ENCODE measurements at places on chromosomes 3 and 15. TPM values are rescaled to one million over a fixed set of nuclear protein-coding genes. Genes with fewer than 3 reads are reported as not detected.

The NUDT16 gene
- polyA plus RNA-seq: 67.9 TPM

The GHSR gene
- not detected for polyA plus RNA-seq

The LYSMD2 gene
- polyA plus RNA-seq: 14.4 TPM

The ATP10A gene
- 6.9 TPM for polyA plus RNA-seq

The PPP1R14D gene
- not detected for polyA plus RNA-seq

The CD86 gene
- polyA plus RNA-seq: 10.5 TPM

The TMEM212 gene
- 4.6 TPM for polyA plus RNA-seq

The MAP6D1 gene
- 0.64 TPM for polyA plus RNA-seq

The CA12 gene
- polyA plus RNA-seq: 3.1 TPM

The HGD gene
- polyA plus RNA-seq: 2.6 TPM

The CLDN16 gene
- 0.16 TPM for polyA plus RNA-seq

The GRAMD1C gene
- polyA plus RNA-seq: 10.1 TPM

The CRTC3 gene
- polyA plus RNA-seq: 14.3 TPM

The SI gene
- polyA plus RNA-seq: 0.02 TPM

The AMT gene
- polyA plus RNA-seq: 3.8 TPM

The CNTN3 gene
- 1.0 TPM for polyA plus RNA-seq

The RHCG gene
- 0.37 TPM for polyA plus RNA-seq

- peak; percentile 57 for DNase-seq
These were observed 29.6 kb downstream of the MGLL start for GRCh38 chr3:127792541-127793292.

DNA sequence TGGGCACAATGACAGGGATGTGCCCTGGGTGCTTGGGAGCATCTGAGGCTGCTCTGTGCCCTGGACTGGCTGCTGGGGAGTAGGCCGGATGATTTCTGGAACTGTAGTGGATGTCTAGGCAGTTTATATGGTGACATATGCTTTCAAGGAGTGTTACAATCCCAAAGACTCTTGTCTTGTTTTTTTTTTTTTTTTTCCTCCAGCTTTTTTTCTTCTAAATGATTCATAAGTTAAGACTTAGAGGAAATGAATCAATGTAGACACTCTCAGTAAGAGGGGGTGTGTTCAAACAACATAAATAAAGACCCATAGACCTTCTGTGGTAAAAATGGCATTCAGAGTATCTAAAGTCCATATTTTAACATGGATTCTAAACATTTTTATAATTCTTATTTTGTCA, 706.1 kb upstream of the GOLIM4 start:
- no peak for DNase-seq

GRCh38 chr15:90836296-90836871, 32.0 kb upstream of the FURIN start:
- DNase-seq: no peak

DNA sequence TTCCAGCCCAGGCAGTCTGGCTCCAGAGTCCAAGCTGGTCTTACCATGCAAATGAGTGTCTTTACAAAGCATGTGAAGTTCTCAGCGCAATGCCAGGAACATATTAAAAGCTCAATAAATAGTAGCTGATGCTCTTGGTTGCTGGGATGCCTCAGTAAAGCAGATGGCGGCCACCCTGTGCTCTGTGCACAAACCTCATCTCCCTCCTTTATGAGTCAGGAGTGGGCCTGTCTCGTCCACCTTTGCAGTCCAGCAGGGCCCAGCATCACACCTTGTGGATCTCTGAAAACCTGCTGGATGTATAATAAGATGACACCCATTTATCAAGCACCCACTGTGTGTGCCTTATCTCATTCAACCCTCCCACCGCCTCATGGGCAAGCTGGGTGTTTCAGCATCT, 42.7 kb downstream of the FAM174B start:
- no peak for DNase-seq

DNA sequence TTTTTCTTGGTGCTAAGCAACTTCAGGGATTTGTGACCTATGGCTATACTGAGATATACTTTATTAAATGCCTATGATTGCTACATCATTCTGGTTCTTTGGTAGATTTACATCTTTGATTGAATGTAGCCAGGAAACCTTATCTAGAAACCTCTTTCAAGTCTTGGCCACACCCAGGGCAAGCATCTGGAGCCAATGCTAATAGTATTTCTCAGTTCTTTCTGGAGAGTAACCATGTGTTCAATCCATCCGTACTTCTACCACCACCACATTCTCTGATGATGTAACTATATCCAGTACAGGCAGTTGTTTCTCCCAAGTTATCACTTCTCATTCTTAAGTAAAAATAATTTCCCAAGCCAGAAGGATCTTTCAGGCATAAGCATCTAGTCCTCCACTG, 69.0 kb downstream of the NME9 start:
- no peak for DNase-seq

DNA sequence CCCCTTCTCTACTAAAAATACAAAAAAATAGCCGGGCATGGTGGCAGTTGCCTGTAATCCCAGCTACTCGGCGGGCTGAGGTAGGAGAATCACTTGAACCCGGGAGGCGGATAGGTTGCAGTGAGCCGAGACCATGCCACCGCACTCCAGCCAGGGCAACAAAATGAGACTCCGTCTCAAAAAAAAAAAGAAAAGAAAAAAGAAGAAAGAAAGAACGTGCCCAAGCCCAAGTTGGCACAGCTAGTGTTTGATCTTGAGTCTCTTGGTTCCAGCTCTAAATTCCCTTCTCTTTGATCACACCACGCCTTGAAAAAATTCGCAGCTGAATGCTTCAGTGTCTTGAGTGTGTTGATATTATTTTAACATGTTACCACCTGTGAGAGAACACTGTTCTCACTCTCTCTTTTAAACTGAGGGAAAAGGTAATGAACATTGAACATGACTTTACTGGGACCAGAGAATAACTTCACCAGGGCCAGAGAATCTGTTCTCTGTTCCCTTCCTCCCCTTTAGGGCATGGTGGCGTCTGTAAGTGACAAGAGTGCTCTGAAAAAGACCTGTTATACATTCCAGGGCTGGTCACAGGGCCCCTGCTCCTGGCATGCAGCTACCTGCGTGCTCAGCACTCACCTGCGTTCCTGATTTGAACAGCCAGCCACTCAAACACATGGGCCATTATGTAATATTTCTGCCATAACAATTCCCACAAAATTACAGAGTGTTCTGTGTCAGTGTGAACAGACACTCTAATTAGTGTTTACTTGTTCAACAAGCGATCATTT, 19.0 kb downstream of the SLCO3A1 start:
- peak; percentile 71 for DNase-seq

GRCh38 chr3:45103753-45104714, 42.1 kb downstream of the CDCP1 start:
- DNase-seq: no peak

DNA sequence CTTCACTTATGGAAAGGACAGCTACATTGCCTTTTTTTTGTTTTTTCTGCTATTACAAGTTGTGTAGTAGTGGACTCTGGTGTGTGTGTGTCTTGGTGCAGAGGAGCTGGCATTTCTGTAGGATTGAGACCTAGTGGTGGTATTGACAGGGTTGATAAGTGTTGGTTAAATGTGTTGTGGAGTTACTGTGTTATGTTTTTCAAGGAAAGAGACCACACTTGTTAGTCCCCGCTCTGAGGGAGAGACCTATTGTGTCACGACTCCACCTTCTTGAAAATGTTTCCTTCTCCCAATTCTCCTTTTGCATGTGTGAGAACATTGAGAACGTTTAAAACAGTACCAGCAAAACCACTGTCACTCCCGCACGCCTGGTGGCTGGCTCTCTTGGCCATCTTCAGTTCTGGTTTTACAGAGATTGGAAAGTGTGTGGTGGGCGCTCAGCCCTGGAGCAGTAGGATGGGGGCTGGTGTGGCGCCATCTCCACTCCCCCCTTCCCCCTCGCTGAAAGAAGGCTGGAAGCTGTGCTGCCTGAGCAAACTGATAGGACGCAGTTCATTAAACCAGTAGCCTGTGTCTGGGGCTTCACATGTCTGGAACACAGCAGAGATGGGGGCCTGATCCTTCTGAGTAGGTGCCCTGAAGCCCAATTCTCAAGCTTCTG, 5.5 kb downstream of the KLF13 start:
- no peak for DNase-seq

DNA sequence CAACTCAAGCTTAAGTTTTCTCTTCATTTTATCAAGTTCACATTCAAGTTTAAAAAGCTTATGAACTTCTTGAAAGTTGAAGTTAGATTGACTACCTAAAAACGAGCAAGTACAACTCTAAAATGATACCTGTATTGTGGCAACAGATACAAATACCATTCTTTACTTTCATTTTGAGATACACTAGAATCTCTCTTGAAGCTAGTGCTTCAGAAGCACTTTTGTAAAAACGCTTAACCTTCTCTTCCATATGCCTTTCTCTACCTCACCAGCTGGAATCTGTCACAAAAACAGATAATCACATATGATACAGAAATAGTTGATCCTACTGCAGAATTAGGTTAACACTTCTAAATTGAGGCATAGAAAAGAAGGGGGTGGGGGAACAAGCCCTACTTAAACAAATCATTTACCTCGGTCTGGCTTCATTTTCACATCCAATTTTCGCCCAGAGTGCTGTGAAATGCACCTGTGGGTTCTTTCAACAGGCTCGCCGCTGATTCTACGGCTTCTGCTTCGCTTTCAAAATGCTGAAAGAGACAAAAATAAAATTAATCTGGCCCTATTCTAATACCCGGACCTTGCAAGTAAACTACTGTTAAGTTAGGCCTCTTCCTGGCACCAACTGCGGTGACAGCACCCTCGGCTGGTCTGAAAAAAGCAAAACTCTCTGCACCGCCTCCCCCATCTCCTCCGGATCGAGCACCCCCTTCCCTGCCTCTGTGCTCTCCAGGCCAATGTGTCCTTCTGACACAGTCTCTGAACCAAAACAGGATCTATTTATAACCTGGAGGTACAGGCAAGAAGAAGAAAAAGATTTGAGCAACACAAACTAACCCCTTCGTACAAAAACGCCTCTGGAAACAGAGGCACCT, 1.4 kb downstream of the ATOSA start:
- peak; percentile 77 for DNase-seq

DNA sequence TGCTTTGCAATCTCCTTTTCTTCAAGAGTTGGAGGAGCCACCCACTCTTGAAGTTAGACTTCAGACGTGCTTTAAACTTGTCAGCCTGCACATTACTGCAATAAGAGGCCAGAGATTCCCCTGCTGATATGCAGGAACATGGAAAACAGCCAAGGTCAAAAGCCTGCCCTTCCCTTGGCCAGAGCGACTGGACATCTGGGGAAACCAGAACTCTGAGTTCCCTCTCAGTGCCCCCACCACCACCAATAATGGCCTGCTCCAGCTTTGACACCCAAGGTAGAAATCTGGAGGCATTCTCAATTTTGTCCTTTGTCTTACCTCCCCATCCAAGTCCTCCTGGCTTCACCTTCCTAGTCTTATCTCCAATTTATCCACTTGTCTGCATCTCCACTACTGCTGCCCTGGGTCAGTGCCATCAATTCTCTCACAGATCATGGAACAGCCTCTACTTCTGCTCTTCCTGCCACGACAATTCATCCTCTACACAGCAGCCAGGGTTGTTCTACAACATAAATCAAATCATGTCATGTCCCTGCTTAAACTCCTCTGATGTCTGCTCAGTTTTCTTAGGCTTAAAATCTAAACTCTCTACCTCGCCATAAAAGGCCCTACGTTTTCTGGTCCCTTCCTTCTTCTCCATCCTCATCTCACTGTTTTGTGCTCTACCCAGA, 191.6 kb upstream of the WNT5A start:
- DNase-seq: no peak

DNA sequence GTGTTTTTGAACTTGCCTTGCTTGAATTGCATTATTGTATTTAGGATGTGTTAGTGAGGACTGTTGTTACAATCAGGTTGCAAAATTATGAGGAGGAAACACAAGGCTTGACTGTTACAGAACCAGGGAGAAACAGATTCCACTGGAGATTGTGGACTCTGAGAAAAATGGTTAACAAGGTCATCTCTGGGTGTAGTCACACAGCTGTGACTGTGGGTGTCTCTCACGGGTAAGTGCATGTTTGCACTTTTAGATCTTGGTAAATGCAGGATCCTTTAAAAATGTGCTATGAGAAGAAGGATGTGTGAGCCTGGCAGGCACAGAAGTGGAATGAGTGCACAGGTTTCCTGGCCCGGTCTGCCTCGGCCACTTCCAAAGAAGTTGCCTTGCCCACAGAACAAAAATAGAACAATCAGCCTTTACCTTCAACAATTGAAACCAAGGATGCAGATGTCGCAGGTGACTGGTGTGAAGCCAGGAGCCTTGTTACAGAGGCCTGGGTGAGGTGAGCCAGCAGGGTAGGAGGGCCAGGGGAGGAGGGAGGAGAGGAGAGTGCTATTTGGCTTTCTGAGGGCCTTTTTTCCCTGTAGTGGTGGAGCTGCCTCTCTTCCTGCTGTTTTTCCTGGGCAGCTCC, 68.0 kb downstream of the ABHD5 start:
- no peak for DNase-seq

GRCh38 chr3:51722362-51722761, 15.5 kb downstream of the GRM2 start:
- DNase-seq: no peak

GRCh38 chr15:67066959-67067853, 1.8 kb downstream of the SMAD3 start:
- peak; percentile 51 for DNase-seq

GRCh38 chr15:101120987-101121386, 130.9 kb downstream of the CHSY1 start:
- no peak for DNase-seq

- peak; percentile 83 for DNase-seq
These were observed 52.1 kb downstream of the TGFBR2 start for GRCh38 chr3:30658328-30659052.

- no peak for DNase-seq
These were observed 15.1 kb downstream of the AVEN start for GRCh38 chr15:34023907-34024306.

DNA sequence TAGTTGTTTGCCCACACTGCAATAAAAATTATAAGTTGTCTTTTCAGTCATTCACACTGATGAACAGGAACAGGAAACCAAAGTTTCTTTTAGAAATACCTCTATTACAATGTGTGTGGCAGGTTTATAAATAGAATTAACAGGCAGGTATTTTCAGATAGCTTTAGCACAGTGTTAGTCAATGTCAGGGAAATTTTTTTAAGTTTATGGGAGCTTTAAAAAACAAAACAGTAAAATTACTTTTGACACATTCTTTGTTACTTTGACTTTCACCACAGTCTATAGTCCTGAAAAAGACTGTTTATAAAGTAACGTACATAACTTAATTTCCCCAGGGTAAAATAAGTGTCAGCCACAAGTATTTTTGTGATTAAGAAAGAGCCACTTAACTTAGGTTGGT, 38.1 kb downstream of the SERPINI1 start:
- no peak for DNase-seq

GRCh38 chr3:184489268-184489841, 72.2 kb upstream of the EPHB3 start:
- no peak for DNase-seq

DNA sequence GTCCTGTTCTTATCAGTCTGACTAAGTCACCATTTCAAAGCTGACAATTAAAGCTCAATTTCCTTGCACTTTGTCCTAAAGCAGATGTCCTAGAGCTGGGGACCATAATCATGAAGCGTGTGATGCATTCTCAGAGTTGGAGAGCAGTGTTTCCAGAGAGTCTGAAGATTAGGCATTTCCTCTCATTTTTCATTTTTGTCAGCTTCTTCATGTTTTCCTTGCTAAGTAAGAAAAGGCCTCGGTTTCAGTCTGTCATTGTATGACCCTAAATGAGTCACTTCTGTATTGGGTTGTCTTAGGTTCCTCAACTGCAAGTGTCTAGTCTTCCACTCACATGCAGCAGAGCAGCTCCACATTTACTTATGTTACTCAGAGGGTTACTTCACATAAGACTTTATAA, 257.2 kb upstream of the TPRG1 start:
- no peak for DNase-seq

- no peak for DNase-seq
These were observed 5.4 kb upstream of the ACP3 start for GRCh38 chr3:132311841-132312240.

GRCh38 chr3:27659279-27660021, 62.7 kb downstream of the EOMES start:
- peak; percentile 35 for DNase-seq
